ENCODE measurements at places on chromosomes 5 and 9.
A peak's percentile ranks its signal among the peaks of the same experiment; 100 is the strongest.

DNA sequence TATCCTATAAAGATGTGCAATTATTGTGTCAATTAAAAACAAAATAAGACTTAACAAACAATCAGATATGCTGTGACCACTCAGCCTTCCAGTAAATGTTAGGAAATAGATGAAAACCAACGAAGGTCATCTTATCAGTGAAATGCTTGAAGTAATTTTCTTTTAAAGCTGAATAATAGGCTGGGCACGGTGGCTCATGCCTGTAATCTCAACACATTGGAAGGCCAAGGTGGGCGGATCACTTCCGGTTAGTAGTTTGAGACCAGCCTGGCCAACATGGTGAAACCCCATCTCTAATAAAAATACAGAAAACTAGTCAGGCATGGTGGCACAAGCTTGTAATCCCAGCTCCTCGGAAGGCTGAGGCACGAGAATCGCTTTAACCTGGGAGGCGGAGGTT lies 31.2 kb downstream of the NLN start:
- DNase-seq = no peak

DNA sequence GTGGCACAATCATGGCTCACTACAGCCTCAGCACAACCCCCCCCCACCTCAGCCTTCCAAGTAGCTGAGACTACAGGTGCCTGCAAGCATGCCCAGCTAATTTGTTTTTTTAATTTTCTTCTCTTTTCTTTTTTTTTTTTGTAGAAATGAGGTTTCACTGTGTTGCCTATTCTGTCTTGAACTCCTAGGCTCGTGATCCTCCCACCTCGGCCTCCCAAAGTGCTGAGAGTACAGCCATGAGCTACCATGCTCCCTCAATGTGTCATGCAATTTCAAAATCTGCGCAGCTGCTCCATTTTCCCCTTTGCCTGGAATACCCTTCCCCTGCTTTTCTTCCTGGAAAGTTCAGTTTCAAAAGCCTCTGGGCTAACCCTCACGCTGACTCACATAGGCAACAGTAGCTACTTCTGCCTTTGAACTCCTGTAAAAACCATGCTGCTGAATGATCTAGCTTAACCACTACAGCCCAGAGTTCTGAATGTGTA lies 71.0 kb upstream of the IL7R start:
- no peak for DNase-seq

- DNase-seq = no peak
These were observed 10.6 kb upstream of the ASPN start for GRCh38 chr9:92492781-92493401.

DNA sequence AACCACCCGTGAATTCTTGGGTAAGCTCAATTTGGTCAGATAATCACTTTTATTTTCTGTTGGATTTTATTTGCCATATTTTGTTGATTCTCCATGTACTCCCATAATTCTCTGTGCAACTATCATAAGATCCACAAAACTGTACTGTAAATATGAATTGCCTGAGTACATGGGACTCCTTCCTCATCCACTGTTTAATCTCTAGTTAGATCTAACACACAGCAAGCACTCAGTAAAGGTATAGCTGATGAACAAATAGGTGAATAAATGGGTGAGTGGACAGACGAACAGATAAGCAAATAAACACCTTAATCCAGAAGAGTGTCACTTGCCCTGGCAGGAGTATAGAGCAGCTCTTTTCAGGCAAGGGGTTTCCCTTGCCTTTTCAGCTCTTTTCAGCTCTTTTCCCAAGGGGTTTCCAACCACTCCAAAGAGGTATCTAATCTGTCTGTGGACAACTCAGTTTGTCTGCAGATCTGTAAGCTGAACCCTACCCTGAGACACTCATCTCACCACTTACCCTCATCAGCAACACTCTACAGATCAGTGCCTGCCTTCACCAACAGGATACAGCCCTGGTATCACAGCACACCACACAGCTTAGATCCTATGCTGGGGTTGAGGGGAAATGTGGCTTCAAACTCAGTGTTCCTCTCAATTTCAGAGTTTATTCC lies 51.2 kb downstream of the SIL1 start:
- no peak for DNase-seq

GRCh38 chr9:22514871-22515270 lies 68.2 kb downstream of the DMRTA1 start:
- no peak for DNase-seq

GRCh38 chr9:7174884-7175283 lies 417.1 kb downstream of the KDM4C start:
- no peak for DNase-seq

DNA sequence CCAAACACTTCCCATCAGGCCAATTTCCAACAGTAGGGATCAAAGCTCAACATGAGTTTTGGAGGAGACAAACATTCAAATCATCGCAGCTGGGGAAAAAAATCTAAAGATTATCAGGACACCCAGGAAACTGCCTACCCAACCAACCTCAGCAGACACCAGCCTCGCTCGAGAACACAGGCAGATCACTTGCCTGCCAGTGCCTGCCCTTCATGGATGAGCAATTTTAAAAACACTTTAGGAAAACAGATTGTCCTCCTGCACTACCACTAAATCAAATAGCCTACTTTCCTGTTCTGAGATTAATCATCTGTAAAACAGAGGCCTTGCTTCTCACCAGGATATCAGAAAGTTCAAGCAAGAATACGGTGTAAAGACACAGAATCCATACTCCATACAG lies 14.7 kb upstream of the TMEM174 start:
- no peak for DNase-seq

- no peak for DNase-seq
These were observed 129.3 kb upstream of the STC2 start for GRCh38 chr5:173457482-173457881.

DNA sequence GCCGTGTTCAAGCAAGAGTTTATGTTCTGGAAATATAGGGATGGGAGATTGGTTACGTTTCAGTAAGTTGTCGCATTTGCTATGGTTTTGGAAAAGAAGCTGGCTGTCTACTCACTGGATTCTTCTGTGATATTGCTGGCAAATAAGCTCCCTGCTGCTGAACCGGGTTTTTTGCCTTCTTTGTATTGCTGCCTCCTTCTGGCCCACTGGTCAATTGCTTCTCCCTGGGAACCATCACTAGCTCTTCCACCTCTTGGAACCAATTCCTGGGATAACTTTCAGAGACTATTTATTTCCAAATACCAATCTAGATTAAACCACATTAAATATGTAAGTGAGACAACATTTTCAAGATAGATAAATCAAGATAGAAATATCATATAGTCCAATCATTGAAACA lies 43.0 kb downstream of the NUDT12 start:
- no peak for DNase-seq

- DNase-seq = no peak
These were observed 707 bp downstream of the PIP5K1B start for GRCh38 chr9:68705531-68706362.

- no peak for DNase-seq
These were observed 8.6 kb downstream of the STC2 start for GRCh38 chr5:173319646-173320045.

DNA sequence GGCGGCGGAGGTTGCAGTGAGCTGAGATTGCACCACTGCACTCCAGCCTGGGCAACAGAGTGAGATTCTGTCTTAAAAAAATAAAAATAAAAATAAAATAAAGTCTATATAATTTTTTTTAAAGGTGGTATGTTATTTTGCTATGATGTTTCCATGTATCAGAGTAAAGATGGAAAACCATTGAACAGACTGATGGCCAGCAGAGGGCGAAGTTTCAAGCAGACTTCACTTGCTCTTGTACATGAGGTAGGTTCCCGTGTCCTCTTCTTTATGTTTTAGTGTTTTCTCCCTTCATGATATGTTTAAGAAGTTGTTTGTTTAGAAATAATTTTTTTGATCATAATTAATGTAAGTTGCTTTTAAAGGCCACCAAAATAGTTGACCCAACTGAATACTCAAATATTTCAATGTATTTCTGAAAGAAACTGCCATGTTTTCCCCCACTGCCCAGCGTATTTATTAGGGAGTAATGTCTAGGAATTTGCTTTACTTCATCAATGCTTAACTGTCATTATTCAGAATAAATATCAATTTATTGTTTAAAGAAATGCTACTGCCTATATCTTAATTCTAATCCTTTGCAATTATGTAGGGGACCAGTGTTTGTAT lies 146.4 kb downstream of the HACD4 start:
- DNase-seq = peak; percentile 45

GRCh38 chr5:172455511-172456061 lies 1.3 kb upstream of the SH3PXD2B start:
- peak; percentile 48 for DNase-seq

DNA sequence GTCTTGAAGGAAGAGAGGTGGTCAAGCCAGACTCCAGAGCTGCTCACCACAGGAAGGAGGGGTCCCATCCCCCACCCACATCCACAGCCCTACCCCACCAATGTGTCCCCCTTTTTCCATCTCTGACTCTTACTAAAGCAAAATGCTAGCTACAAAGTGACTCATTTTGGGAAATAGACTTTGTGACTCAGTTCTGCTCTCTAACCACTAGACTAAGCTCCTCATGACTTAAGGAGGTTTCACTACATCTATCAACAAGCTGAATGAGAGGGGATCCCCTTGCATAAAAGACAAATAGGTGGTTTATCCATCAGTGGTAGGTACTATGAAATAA lies 35.1 kb upstream of the ADRB2 start:
- peak; percentile 48 for DNase-seq

DNA sequence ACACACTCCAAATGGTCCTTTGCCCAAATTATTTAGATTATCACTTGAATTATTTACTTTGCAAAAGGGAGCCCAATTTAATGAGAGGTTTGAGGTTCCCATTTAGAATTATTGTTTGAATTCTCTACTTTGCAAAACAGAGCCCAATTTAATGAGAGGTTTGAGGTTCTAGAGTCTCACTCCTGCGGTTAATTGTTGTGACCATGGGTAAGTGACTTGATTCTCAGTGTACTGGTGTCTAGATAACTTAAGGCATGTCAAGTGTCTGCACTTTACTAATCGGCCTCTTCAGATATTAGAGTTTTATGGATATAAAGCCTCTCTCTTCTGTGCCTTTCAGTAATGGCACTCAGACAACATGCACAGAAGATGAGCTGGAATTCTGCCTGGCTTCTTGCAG lies 67.5 kb downstream of the YIPF5 start:
- DNase-seq = no peak

GRCh38 chr9:29861803-29862202 lies 2288.5 kb upstream of the C9orf72 start:
- no peak for DNase-seq

- DNase-seq = peak; percentile 76
These were observed 127.7 kb downstream of the RGS3 start for GRCh38 chr9:113590991-113591898.

DNA sequence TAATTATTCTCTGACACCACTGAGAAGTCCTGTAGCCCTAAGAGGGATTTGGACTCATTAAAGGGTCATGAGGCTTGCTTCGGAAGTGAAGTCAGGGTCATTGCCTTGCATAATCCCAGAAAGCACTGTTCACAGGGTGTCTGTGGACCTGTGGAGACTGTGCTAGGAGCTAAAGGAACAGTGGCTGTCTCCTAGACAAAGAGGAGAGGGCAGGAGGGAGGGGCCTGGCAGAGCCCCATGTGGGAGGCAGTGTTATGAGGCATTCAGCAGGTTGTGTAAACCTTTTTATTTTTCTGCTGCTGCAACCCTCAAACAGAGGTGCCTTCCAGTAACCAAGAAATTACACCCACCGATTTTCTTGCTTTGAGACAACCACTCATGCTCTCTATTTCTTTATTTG lies 3.3 kb downstream of the TMEM174 start:
- no peak for DNase-seq

DNA sequence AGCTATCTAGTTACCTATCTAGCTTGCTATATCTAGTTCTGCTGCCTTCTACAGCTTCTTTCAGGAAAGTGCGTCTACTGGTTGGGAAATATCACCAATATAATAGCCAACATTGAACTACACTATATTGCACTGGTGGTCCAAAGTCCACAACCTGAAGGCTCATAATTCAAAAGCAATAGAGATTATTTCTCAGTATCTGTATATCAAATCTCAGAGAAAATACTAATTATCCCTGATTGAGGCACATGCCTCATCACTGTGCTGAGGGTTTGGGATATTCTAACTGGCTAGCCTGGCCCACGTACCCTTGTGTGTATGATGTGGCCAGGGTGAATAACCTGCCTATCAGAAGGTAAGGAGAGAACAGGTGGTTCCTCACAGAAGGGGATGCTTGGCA lies 53.8 kb downstream of the SH3RF2 start:
- no peak for DNase-seq

- DNase-seq = no peak
These were observed 169.3 kb downstream of the FANCC start for GRCh38 chr9:95148208-95148520.

- no peak for DNase-seq
These were observed 18.5 kb upstream of the LAMC3 start for GRCh38 chr9:130990306-130990977.

- DNase-seq = no peak
These were observed 5.4 kb upstream of the ANKRD31 start for GRCh38 chr5:75242067-75242466.

- DNase-seq = no peak
These were observed 23.6 kb downstream of the PLPP7 start for GRCh38 chr9:131312822-131313770.

DNA sequence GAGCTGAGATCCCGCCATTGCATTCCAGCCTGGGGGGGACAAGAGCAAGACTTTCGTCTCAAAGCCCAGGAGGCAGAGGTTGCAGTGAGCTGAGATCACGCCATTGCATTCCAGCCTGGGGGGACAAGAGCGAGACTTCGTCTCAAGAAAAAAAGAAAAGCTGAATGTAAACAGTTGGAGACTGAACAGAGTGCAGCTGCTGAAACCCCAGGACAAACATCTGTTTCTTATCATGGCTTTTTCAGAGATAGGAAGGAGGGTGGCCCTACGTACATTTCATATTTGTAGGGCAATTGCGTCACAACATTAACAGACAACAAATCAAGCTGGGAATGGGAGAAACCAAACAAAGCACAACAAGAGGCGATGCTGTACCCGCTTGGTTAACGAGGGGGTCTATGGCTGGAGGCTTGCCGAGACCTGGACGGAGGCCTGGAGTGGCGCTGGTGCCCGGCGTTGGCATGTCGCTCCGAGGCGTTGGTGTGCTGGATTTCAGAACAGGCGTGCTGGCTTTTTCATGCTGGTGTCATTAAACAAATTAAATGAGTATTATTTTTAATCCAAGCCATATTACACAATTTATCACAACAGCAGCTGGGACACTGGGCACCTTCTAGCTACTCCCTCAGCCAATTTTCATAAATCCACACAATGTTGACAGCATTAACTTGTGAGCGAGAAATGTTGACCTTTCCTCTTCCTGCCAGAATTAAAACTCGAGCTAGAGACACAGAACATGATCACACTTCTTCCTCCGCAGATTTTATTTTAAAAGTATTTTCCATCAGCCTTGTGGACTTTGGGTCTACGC lies 76.1 kb downstream of the TLE1 start:
- DNase-seq = peak; percentile 73

DNA sequence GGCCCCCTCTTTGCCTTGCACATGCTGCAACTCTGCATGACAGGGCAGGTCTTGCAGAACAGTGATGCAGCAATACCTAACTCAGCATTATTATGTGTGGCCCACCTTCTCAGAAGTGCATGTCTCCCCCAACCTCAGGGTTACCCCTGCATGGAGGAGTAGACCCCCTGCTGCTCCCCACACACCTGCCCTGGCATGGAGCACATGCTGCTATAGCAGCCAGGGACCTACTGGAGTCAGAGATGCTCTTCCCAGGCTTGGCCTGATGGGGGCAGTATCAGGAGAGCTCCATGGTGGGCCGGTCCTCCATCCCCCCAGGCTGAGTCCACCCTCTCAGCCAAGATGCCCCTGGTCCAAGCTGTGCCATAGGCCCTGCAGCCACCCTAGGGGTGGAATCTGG lies 13.2 kb upstream of the BOD1 start:
- DNase-seq = no peak
